ENCODE measurements at places on chromosomes 3 and 15. TPM values are rescaled to one million over a fixed set of nuclear protein-coding genes. Genes with fewer than 3 reads are reported as not detected.

DNA sequence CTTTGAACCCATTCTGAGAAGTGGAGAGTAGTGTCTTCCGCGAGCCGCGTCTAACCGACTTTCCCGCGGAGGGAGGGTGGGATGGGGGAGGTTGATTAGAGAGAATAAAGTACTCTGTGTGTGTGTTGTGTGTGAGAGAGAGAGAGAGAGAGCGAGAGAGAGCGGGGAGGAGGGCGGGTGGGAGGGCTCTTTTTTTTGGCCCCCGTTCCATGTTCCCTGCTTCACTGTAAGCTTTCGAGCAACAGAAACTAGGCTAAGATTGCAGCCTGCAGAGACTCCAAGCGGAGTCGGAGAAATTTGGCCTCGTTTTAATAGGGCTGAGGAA lies 1.6 kb upstream of the MEIS2 start:
- H3K27ac ChIP-seq = peak overlapping the region; percentile 98
- no peaks in the 10 kb centered on the region for H3K36me3 ChIP-seq
- peak overlapping the region; percentile 81 for H3K4me3 ChIP-seq
- no peaks in the 10 kb centered on the region for H3K27me3 ChIP-seq

DNA sequence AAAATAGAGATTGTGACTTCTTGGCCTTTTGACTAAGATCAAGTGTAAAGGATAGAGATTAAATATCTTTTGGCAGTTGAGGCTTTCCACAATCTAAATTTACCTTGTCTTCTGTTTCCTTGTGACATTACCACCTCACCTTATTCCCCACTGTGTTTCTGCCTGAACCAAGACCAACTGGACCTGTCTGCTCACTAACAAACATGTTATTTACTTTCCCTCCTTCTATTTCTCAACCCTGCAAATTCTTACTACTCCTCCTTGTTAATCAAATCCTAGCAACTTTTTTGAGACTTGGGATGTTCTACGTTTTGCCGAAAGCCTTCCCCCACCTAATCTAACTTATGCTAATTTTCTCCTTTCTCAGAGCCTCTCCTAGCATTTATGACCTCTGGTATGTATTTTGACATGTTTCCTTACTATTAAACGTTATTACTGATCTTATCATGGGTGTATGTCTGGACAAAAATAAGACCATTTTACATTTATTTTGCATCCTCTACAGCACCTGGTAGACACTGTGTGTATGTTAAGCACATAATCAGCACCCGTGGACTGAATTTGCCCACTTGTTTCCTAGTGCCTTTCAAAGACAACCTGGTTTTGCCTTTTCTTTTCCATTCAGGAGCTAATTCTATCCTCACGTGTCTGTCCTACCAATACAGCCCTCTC lies 7.6 kb upstream of the CCNL1 start:
- DNase-seq = no peak
- H3K27me3 ChIP-seq = no peaks in the 10 kb centered on the region
- no peak overlapping the region for H3K27ac ChIP-seq
- H3K4me3 ChIP-seq = no peak overlapping the region
- no peaks in the 10 kb centered on the region for H3K4me1 ChIP-seq

GRCh38 chr15:64883997-64884511 lies 27.6 kb upstream of the ANKDD1A start:
- no peak overlapping the region for H3K4me3 ChIP-seq
- peak overlapping the region; percentile 47 for H3K27ac ChIP-seq
- no peaks in the 10 kb centered on the region for H3K27me3 ChIP-seq
- DNase-seq = peak; percentile 86

- DNase-seq = no peak
- no peaks in the 10 kb centered on the region for H3K36me3 ChIP-seq
- H3K4me3 ChIP-seq = no peak overlapping the region
- H3K4me1 ChIP-seq = no peaks in the 10 kb centered on the region
These were observed 64.1 kb downstream of the VPS13C start for GRCh38 chr15:61996056-61996635.

GRCh38 chr15:44666210-44667038 lies 3.0 kb upstream of the SPG11 start:
- no peak for DNase-seq
- no peaks in the 10 kb centered on the region for H3K36me3 ChIP-seq
- no peaks in the 10 kb centered on the region for H3K27me3 ChIP-seq
- H3K27ac ChIP-seq = no peak overlapping the region
- no peak overlapping the region for H3K4me3 ChIP-seq

- H3K36me3 ChIP-seq = no peaks in the 10 kb centered on the region
- H3K4me1 ChIP-seq = no peaks in the 10 kb centered on the region
- DNase-seq = peak; percentile 17
- no peak overlapping the region for H3K4me3 ChIP-seq
- H3K27me3 ChIP-seq = peaks cover 24% of the 10 kb centered on the region
These were observed 46.5 kb upstream of the CCDC174 start for GRCh38 chr3:14605067-14605466.

DNA sequence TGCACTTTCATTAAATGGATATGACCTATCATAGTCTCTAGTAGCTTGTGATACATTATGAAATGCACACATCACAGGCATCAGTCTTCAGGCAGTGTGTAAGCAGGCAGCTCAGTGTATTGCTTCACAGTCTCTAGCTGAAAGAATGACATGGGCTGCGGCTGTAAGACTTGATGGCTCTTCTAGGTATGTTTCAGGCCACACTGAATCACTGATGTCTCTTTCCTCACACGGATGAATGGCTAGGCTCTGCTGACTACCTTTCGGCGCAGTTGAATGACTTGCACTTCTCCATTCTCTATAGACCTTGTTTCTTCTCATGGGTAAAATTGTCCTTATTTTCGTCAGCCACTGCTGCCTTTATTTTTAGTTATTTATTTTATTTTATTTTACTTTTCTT lies 15.4 kb downstream of the APH1B start:
- H3K27me3 ChIP-seq = no peaks in the 10 kb centered on the region
- DNase-seq = no peak
- no peak overlapping the region for H3K4me3 ChIP-seq
- H3K36me3 ChIP-seq = peaks cover under 1% of the 10 kb centered on the region
- H3K4me1 ChIP-seq = peaks cover 26% of the 10 kb centered on the region

GRCh38 chr3:172447611-172448579 lies at the start of gene GHSR:
TSS of gene GHSR (minus strand) at chr3:172448456. CDS start at chr3:172448413, 43 bp downstream.
- H3K27ac ChIP-seq = no peak within 1 kb of the TSS
- H3K36me3 ChIP-seq = no peaks in the 10 kb centered on the region
- H3K27me3 ChIP-seq = peaks cover 57% of the 10 kb centered on the region
- no peak within 1 kb of the TSS for H3K4me3 ChIP-seq

DNA sequence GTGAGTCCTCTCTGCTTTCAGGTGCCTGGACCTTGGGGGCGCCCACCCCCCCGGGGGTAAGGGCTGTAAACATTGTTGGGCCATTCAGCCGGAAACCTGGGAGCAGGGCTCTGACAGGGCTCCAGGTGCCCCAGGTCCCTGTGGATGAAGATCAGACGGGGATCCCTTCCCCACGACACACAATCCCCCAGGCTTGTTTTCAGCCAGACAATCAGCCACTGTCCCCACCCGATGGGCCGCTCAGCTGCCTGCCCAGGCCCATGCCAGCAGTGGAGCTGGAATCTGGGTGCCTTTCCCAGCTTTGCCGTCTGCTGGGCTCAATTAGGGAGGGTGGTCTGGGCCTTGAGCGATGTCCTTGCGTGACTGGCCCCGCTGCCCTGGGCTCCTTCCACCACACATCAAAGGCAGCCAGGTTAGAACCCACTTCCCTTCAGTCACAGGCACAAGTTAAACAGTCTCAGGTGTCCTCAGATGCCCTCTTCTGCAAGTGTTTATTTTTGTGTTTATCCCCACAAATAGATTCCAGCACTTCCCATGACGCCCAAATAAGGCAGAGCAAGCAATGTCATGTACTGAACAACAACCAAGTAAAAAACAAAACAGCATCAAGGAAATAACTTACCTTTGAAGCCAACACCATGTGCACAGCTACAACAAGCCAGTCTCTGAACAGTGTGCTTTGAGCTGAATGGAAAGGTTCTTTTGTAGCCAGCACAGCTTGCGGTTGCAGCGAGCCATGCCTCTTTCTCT lies 77.0 kb upstream of the ALDH1A3 start:
- no peaks in the 10 kb centered on the region for H3K27me3 ChIP-seq
- H3K4me3 ChIP-seq = no peak overlapping the region
- no peaks in the 10 kb centered on the region for H3K36me3 ChIP-seq
- no peaks in the 10 kb centered on the region for H3K4me1 ChIP-seq

DNA sequence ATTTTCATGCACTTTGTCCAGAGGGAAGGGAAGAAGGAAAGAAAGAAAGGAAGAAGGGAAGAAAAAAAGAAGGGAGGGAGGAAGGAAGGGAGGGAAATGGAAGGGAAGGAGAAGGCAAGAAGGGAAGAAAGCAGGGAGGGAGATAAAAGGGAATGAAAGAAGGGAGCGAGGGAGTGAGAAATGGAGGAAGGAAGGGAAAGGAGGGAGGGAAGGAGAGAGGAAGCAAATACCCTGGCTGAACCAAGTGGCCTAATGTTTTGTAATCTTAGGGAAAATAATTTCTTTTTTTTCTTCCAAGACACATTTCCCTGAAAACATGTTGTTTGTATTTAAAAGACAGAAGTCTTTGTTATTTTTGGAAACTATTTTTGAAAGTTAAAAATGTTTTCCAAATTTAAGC lies 35.9 kb downstream of the DTWD1 start:
- H3K4me1 ChIP-seq = no peaks in the 10 kb centered on the region
- H3K27me3 ChIP-seq = no peaks in the 10 kb centered on the region
- no peak for DNase-seq

SLC28A1 gene
- total RNA-seq = 0.14 TPM

WDR53 gene
- 12.1 TPM for total RNA-seq
